ENCODE measurements at places on chromosomes 11 and 22. TPM values are rescaled to one million over a fixed set of nuclear protein-coding genes. Genes with fewer than 3 reads are reported as not detected.

The SPON1 gene
- total RNA-seq: 1.6 TPM

The OR6T1 gene
- not detected for total RNA-seq

The KCTD14 gene
- total RNA-seq: 1.5 TPM

The NEFH gene
- total RNA-seq: 0.37 TPM

The LRRC32 gene
- 36.7 TPM for total RNA-seq

The C11orf87 gene
- total RNA-seq: not detected

The SULT4A1 gene
- not detected for total RNA-seq

The POTEH gene
- not detected for total RNA-seq

The MMP12 gene
- 0.59 TPM for total RNA-seq

The ACR gene
- total RNA-seq: not detected

The SLC22A25 gene
- total RNA-seq: not detected

The KLHL35 gene
- total RNA-seq: 1.4 TPM

The PIH1D2 gene
- 2.2 TPM for total RNA-seq

The PRSS23 gene
- total RNA-seq: 57.0 TPM

The GNAZ gene
- total RNA-seq: 3.1 TPM

The PLAAT4 gene
- 2.3 TPM for total RNA-seq

The KCNK4 gene
- total RNA-seq: not detected

The SCGB1A1 gene
- not detected for total RNA-seq

Measured in subcutaneous preadipocyte (primary cell).